DMS79 treated with DMSO at 0.1 percent for 48 hours (cell line): ENCODE measurements at places on chromosomes 5 and 9.

DNA sequence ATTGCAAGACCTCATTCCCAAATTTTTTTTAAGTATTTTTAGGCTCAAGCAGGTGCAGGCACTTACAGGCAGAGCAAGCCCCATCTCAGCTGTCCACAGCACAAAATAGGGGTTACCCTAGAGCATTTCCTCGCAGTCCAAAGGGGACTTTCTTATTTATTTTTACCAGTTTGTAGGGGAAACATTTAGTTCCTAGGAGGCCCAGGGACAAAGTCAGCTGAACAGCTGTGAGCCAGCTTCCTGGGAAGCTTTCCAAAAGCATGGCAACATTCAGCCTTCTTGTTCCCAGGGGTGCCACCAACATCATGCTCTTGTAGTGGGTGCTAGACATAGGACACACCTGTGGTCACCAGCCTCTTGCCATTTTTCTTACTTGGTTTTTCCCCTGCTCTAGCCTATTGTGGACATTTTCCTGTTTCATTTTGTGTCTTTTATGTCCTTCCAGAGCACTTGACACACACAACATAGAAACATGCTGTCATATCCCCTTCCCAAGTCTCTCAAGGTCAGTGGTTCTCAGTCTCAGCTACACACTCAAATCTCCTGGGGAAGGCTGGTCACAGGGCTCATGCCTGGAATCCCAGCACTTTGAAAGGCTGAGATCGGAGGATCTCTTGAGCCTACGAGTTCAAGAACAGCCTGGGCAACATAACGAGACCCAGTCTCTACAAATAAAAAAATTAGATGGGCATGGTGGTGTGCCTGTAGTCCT, 38.2 kb downstream of the HAVCR1 start:
- DNase-seq: no peak

DNA sequence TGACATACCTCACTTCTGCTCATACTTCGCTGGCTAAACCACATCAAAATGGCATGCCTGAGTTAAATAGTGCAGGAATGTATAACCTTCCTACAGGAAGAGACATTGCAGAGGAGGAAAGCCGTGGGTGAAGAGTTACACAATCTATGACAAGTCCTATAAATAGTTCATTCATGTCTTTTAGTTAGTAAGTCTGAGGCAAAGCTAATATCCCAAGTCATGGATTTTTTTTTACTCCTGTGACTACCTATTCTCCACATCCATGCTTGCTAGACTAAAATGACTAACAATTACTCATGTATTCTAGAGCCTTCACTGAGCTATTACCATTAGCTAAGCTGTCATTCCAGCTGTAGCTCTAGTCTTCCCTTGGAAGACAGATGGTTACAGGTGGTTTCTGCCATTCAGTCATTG, 391.3 kb downstream of the NR2F1-AS1 start:
- no peak for DNase-seq

DNA sequence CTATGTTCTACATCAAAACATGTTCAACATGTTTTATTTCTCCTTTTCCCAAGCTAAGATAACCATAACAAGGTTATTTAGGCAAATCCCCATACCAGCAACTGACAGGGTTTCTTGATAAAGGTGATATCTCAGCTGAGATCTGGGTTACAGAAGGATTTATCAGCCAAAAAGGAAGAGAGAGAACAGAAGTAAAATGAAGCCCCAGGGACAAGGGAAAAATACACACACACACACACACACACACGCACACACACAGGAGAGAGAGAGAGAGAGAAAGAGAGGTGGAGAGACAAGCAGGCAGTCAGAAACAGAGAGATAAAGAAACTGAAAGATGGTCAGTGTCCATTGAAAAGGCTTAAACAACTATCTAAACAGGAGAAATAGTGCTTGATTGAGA, 19.7 kb upstream of the MLLT3 start:
- DNase-seq: no peak

GRCh38 chr9:87673446-87674120, 52.3 kb upstream of the CTSL start:
- no peak for DNase-seq

DNA sequence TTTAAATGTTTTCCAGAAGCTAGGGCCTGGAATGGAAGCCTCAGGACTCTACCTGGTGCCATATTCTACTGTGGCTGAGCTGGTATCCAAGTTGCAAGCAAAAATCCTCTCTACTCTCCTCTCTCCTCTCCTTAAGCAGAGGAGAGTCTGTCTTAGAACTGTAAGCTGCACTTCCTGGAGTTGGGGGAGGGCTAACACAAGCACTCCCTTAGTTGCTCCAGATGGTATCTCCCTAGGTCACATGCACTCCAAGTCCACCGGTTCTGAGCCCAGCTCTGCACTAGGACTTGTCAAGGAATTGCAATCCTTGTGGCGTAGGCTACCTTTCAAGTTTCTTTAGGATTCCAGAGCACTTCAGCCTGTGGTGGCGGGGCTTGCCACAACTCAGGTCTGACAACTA, 513.9 kb upstream of the RGMB start:
- no peak for DNase-seq

- no peak for DNase-seq
These were observed 60.8 kb downstream of the CDH18 start for GRCh38 chr5:19927170-19927569.

DNA sequence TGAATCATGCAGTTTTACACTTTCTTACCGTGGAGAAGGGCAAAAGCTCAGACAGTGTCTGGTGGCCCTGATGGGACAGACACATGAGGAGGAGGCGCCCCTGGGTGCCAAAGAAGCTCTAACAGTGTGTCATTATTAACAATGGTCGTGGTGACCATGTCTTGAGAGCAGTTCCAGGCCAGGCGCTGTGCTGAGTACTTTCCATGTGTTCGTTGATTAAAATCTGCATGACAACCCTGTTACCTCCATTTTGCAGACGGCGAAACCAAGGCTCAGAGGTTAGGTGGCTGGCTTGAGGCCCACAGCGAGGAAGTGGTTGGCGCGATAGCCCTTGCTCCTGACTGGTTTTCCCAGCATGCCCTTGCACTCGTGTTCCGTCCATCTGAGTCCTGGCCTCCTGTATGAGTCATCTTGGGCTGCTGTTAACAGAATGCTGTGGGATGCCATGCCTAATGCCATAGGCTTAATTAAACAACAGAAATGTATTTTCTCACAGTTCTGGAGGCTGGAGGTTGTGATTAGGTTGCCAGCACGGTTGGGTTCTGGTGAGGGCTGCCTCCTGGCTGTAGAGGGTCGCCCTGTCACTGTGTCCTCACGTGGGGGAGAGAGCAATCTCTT, 92.0 kb downstream of the AMBP start:
- DNase-seq: no peak

- DNase-seq: no peak
These were observed 269.1 kb downstream of the NR2F1-AS1 start for GRCh38 chr5:93311881-93312280.

DNA sequence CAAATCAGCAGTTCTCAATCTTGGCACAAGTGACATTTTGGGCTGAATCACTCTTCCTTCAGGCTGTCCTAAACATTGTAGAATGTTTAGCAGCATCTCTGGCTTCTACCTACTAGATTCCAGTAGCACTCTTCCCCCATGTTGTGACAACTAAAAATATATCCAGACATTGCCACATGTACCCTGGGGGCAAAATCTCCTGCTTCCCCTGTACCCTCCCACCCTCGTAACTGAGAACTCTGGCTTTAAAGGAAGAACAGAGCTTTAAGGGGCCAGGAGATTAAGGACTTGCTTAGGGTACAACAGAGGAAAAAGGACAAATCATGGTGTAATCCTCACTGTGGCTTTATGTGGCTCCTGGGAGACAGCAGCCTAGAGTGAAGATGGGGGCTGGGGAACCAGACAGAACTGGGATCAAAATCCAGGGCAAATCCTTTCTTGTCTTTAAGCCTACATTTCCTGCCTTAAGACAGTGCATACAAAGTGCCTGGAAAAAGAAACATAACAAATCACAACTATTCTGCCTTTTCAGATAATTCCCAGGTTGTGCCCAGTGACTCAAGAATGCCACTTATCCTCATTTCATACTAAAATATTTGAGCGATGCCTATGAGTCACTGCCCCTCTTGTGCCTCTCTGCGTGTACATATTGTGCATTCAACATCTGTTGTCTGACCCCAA, 109.3 kb downstream of the DAPK1 start:
- no peak for DNase-seq

GRCh38 chr5:194102-194501, 2.8 kb downstream of the LRRC14B start:
- no peak for DNase-seq

GRCh38 chr5:36264202-36264760, 22.6 kb upstream of the NADK2 start:
- DNase-seq: no peak

DNA sequence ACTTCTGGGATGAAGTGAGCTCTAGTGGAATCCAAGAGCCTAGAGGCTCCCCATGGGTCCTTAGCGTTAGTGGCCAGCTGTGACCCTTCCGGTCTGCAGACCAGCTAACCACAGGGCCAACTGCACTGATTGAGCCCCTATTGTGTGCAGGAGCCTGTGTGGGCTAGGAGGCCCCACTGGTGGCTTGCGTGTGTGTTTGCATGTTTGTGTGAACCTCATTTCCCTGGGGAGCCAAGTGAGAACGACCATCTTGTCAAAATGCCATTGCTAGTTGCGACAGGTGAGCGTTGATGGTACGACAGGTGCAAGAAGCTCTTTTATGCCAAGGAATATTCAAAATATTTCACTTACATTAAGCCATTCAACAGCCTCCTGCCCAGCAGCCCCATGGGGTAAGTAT, 44.1 kb upstream of the ANKRD33B start:
- peak; percentile 67 for DNase-seq

DNA sequence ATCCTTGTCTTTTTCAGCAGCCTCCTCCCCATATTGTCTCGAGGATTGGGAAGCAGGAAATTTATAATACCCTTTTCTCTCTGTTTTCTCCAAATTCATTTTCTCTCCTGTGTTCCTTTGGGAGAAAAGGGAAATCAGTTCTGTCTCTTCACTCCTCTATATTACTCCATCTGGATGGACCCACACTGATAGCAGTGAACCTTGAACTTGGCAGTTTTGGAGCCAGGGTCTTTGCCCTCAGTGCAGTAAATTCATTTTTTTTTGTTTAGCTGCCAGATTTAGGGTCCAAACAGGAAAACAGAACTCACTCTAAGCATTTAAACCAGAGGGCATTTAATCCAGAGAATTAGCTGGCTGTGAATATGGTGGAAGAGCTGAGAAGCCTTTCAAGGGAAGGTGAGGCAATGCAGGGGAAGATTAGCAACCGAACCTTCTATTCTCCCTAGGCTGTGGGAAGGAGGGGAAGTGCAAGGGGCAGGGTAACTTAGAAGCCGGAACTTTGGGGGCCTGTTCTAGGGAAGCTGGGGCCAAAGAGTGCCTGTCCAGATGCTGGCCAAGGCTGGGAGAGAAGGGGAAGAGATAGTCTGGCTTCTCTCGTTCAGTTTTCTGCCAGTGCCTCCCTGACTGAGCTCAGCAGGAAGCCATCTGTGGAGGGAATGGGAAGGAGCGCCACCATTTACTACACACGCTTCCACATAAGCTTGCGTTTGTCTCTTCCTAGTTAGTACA, 16.3 kb upstream of the NPR2 start:
- no peak for DNase-seq

DNA sequence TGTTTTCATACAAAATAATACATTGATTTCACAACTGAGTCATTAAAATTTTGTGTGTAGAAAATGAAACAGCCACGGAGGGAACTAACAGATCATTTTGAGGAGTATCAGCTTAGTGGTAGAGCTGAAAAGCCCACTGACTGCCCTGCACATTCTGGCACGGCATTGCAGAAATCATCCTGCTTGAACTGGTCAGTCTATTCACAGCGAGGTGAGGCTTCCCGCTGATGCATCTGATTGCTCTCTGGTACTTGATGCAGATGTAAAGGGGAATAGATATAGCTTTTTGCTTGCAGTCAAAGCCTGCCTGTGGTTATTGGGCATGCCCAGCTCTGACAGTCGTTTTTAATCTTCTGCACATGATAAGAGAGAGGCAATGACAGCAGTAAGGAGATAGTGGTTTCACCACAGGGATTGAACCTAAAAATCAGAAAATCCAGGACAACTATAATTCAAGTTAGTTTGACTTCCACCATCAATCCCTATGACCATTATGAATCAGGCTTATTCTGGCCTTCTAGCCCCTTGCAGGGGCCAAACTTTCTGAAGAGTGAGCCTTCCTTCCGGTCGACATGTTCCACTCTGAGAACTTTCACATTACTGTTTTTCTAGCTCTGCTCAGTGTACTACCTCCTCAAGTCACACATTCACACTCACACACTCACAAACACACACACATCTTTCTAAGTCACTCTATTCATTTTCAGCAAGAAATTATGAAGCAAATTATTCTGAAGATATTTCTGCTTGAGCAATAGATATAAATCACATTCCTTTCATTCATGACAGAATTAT, 782.8 kb upstream of the NUDT12 start:
- DNase-seq: no peak

GRCh38 chr9:134559013-134559412, 82.6 kb upstream of the COL5A1 start:
- no peak for DNase-seq

DNA sequence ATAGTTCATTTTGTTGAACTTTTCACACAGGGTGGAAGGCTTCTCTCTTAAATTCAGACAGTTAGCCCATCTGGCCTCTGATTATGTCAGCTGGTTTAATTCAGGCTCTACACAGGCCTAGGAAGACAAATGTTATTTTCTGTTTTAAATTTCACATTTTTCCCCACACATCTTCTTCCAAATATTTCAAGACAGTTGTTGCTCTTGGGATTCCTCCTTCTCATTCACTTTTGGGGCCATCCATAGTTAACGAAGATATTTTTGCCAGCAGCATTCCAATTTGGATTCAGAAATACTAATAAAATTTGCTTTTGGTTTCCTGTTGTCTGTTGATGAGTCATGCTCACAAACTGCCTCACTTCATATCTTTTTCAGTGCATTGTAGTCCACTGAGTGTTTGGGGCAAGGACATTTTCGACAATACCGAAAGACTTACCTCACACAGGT, 475.4 kb downstream of the DMAC1 start:
- DNase-seq: no peak

DNA sequence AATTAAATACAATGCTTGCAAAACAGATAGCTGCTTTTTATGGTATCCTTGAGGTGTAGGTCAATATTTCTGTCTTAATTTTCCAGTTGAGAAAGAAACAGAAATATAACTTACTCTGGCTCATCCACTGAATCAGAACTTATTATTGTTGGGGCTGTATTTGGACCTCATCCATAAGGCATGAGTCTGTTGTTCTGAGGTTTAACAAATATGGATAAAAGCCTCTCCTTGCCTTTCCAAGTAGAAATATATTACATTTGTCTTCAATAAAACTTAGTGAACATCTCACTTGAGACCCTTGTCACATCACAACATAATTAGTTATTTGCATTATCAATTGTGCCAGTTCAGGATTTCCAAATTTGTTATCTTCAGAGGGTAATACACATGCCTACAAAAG, 525.8 kb downstream of the AGTPBP1 start:
- no peak for DNase-seq
